ENCODE measurements at places on chromosomes 11 and 22. TPM values are rescaled to one million over a fixed set of nuclear protein-coding genes. Genes with fewer than 3 reads are reported as not detected.

APOL4 gene
- polyA plus RNA-seq: not detected

C22orf31 gene
- not detected for polyA plus RNA-seq

WT1 gene
- not detected for polyA plus RNA-seq

CCDC116 gene
- polyA plus RNA-seq: not detected

RPS19BP1 gene
- 112 TPM for polyA plus RNA-seq

FEN1 gene
- 12.7 TPM for polyA plus RNA-seq

ZNF280B gene
- polyA plus RNA-seq: 2.0 TPM

KRTAP5-8 gene
- polyA plus RNA-seq: not detected

OR51E2 gene
- polyA plus RNA-seq: not detected

KCNQ1OT1 gene
- 0.03 TPM for polyA plus RNA-seq

CCDC73 gene
- polyA plus RNA-seq: not detected

DGCR6 gene
- 4.1 TPM for polyA plus RNA-seq

IGLL1 gene
- not detected for polyA plus RNA-seq
